ENCODE measurements at places on chromosomes 11 and 22.
A peak's percentile ranks its signal among the peaks of the same experiment; 100 is the strongest.

- no peak for DNase-seq
Measured at GRCh38 chr11:6216501-6216900, 11.1 kb downstream of the C11orf42 start.

DNA sequence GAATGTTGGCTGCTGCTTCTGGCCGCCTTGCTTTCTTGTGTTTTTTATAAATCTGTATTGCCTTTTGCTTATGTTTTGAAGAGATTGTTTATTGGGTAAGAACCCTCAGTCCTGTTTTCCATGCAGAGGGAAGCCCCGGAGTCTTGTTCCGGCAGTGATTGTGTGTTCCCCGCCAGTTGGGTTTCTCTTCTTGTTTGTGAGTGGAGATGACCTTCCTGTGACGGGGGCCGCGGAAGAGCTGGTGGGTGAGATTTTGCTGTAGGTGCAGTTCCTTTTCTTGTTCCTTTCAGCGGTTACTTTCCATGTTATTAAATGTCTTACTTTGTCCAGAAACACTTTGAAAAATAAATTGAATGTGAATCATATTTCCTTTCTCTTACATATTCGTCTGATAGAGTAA lies 8.3 kb downstream of the TBC1D22A start:
- DNase-seq = no peak

DNA sequence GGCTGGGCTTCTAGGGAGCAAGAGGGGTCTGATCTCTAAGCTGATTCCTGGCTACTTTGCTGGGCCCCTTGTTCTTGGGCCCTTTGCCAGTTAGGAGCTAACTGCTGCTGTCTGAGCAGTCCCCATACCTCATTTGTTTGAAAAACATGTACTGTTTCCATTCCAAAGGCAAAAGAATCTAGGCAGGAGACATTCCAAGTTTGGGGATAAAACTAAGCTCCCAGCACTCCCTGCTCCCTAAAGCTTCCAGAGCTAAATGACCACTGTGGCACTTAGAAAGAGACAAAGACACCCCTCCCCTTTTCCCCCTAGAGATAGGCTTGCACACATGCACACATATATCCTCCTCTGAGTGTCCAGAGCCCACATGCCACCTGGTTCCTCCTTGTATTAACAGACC lies 22.7 kb upstream of the RRM1 start:
- DNase-seq = no peak

GRCh38 chr11:28627690-28628255 lies 519.6 kb downstream of the METTL15 start:
- no peak for DNase-seq

DNA sequence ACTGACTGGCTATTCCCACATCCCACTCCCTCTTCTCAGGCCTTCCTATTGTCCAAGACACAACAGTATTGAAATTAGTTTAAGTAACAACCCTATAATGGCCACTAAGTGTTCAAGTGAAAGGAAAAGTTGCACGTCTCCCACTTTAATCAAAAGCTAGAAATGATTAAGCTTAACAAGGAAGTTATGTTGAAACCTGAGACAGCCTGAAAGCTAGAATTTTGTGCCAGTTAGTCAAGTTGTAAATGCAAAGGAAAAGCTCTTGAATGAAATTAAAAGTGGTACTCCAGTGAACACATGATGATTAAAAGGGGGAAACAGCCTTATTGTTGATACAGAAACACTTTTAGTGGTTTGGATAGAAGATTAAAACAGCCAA lies 332.7 kb downstream of the CASP12 start:
- no peak for DNase-seq

GRCh38 chr11:12818333-12819015 lies 144.3 kb downstream of the TEAD1 start:
- DNase-seq = no peak

GRCh38 chr11:125372911-125373310 lies 123.2 kb downstream of the FEZ1 start:
- DNase-seq = no peak

- no peak for DNase-seq
Measured at GRCh38 chr11:95524314-95525036, 265.1 kb downstream of the FAM76B start.

GRCh38 chr22:24072361-24072760 lies 61.3 kb downstream of the CABIN1 start:
- DNase-seq = no peak

DNA sequence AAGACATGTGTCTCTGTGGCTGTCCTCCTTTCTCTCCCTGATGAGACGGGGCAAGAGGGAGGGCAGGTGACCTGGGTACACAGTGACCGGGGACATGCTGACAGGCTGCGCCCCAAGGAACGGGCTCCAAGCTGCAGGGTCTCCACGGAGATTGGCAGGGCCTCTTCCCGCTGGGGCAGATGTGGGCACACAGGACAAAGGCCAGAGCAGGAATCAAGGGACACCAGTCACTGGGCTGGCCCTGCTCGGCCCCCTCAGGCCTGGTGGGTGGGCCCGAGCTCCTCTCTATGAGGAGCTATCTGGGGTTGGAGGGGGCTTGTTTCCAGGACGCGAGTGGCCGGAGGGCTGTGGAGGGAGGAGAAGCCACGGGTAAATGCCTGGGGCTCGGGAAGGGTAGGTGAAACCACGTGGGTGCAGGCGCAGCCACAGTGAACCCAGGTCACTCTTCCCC lies 11.2 kb downstream of the PNPLA5 start:
- no peak for DNase-seq

GRCh38 chr22:43830931-43831560 lies 18.9 kb upstream of the EFCAB6 start:
- no peak for DNase-seq

- no peak for DNase-seq
Measured at GRCh38 chr22:35526333-35526979, 14.2 kb upstream of the RASD2 start.

- peak; percentile 34 for DNase-seq
Measured at GRCh38 chr22:37802310-37803194, 5.2 kb upstream of the GCAT start.

GRCh38 chr11:62245271-62245753 lies 3.3 kb downstream of the SCGB1D2 start:
- no peak for DNase-seq

DNA sequence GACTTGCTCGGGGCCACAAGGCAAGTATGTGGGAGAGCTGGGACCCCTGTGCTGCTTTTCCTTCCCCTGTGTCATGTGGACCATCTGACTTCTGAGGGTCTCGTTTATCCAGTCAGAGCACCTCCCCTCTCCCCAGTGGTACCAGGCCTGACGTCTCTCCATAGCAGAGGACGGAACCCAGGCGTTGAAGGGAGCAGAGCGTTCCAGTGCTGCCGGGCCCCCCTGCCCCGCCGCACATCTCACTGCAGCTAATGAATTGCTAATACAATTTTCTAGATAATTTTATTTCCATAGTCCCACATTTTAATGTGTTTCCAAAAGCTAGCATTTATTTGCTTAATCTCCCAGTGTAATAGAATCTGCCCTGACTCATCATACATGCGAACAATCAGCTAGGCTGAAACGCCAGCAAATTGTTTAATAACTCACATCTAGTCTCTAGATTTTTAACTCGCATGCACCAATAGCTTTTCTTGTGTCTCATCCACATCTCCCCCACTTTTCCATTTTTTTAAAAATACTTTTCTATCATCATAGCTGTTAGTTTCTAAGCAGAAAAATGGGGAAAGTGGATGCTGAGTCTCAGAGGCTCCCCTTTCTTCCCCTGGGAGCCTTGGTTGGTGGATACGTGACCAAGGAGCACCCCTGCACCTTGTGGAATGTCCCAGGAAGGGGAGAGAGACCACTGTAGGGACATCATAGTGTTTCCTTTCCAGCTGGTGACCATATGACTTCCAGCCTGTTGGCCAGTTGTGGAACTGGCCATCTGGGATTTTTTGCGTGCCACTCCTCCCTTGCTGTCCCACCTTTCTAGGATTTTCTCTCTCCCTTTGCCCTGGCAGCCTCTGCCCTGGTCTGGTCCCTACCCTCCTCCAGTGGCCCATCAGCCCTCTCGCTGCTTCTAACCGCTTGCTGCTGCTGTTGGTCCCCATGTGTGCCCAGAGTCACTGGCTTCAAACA lies 58.6 kb upstream of the NNMT start:
- no peak for DNase-seq

GRCh38 chr11:76219243-76219642 lies 12.9 kb upstream of the WNT11 start:
- no peak for DNase-seq

DNA sequence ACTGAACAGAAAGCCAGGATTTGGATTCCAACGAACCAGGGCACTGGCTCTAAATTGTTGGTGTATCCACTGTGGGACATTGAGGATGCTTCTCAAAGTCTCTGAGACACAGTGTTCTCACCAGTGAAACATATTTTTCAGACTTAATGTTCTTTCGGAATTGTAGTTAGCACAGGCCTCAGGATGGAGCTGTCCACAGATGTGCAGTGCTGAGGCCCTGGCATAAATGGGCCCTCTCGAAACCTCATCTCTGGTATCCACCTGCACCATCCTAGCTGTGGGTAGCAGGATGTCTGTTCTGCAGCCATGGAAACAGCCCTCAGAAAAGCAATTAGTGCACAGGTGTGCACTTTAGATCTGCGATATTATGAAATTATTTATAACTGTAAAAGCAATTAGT lies 656.8 kb downstream of the TBC1D22A start:
- DNase-seq = no peak

- DNase-seq = no peak
Measured at GRCh38 chr22:27278946-27279345, 522.6 kb downstream of the MN1 start.

DNA sequence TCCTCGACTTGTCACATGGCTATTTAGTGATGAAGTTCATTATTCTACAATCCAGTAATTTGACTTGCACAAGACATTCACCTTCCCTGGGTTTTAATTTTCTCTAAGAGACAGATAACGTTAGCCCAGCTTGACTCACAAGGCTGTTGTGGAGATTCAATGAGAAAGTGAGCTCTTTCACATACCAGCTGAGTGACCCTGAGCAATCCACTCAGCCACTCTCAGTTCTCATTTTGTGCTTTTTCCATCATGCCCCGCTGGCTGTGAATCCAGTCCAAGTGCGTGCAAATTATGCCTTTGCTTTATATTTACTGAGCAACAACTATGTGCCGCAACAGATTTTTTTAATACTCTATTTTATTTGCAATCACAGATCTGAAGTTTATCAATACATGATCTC lies 176.5 kb downstream of the LARGE1 start:
- no peak for DNase-seq

GRCh38 chr11:83285151-83285770 lies 906 bp downstream of the CCDC90B start:
- DNase-seq = no peak

DNA sequence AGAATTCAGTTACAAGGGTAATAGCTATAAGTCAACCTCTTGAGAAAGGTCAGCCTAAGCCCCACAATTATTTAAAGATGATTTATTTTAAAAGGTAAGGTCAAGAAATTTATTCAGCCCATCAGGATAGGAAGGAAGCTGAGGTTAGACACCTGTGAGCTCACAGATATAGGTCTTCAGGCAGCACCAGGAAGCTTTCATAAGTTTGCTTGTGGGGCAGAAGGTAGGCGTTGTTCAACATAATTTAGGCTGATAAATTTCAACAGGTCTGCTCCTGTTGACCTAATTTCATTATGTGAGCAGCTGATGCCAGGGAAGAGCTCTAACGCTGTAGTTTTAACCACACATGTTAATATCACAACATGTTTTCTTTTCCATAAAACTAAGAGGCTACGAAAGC lies 118.1 kb upstream of the APOA1 start:
- no peak for DNase-seq

- DNase-seq = no peak
Measured at GRCh38 chr22:50505776-50506610, 1.5 kb downstream of the LMF2 start.

- DNase-seq = no peak
Measured at GRCh38 chr11:73653996-73654395, 7.6 kb downstream of the PLEKHB1 start.

GRCh38 chr22:42604403-42604802 lies 10.3 kb downstream of the POLDIP3 start:
- no peak for DNase-seq

DNA sequence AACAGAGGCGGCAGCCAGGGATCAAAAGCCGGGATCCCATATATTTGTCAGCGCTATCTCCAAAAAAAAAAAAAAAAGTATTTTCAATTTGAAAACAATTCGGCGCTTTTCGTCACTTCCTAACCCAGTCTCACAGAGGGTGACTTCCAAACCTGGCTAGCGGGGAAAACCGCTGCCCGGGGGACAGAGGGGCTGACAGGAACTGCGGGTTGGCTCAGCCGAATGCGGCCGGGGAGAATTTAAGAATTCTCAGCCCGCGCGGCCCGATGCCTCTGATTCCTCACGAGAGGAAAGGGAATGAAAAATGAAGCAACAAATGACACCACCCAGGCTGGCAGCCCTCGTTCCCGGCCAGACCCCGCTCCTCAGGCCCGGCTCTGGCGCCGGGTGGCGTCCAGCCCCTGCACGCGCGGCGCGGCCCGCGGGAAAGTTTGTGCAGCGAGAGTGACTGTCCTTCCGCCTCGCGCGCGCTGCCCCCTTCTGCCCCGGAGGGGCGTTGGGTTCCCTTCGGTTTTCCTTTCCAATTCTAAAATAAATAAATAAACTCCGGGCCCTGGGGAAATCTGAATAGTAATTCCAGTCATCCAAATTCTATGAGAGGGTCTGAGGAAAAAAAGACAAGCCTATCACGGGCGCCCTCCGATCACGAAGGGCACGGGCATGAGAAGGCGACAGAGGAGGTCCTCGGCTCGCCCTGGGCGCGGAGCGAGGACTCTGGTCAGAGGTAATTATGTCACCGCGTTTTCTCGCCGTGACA lies 4.8 kb upstream of the PAX6 start:
- DNase-seq = no peak

DNA sequence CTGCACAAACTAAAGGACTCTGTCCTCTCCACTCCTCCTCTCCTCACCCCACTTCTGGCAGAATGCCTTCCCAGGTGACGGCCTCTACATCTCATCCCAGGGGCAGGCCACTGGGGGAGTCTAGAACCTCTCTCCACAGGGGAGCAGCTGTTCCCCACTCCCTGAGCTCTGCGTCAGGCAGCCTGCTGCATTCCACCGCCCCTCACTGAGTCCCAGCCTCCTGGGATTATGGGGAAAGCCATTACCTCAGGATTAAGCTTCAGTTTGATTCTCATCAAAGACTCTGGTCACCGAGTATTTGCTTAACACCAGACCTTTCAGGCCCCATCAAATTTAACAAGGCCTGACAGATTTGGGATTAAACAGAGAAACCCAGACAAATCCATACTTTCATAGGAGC lies 405.9 kb downstream of the NXPE2 start:
- DNase-seq = no peak

DNA sequence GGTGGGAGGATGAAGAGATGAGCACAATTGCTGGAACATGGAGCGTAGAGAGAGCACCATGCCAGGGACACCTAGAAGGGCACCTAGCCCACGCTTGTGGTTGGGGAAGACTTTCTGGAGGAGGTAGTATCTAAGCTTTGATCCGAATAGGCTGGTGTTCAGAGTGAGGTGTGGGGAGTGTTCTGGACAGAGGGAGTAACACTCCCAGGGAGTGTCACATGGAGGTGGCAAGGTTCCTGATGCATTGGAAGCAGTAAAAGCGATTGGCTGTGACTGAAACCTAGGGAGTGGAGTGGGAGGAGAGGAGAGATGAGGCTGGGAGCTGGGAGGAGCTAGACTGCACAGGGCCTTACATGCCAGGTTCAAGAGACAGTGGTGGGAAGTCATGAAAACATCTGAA lies 188.0 kb upstream of the NCAM1 start:
- no peak for DNase-seq
